ENCODE measurements at places on chromosomes 2 and 18. TPM values are rescaled to one million over a fixed set of nuclear protein-coding genes. Genes with fewer than 3 reads are reported as not detected.

The MTHFD2 gene
- total RNA-seq = 64.9 TPM

The CYB5A gene
- total RNA-seq = 223 TPM

The FABP1 gene
- total RNA-seq = 4.5 TPM

The ITPRIPL1 gene
- total RNA-seq = 6.1 TPM

The FBXO11 gene
- 102 TPM for total RNA-seq

The SIGLEC15 gene
- not detected for total RNA-seq

The PARD3B gene
- 34.4 TPM for total RNA-seq

The AFF3 gene
- total RNA-seq = 7.3 TPM

The MPP4 gene
- not detected for total RNA-seq

The RPRM gene
- 3.1 TPM for total RNA-seq

The PLCL1 gene
- total RNA-seq = 41.1 TPM

The FAM237A gene
- not detected for total RNA-seq

The FASTKD1 gene
- 45.7 TPM for total RNA-seq

The IL37 gene
- total RNA-seq = not detected

The TUBA3D gene
- total RNA-seq = not detected

The CD8B2 gene
- total RNA-seq = not detected

The ABCG8 gene
- total RNA-seq = not detected

DNA sequence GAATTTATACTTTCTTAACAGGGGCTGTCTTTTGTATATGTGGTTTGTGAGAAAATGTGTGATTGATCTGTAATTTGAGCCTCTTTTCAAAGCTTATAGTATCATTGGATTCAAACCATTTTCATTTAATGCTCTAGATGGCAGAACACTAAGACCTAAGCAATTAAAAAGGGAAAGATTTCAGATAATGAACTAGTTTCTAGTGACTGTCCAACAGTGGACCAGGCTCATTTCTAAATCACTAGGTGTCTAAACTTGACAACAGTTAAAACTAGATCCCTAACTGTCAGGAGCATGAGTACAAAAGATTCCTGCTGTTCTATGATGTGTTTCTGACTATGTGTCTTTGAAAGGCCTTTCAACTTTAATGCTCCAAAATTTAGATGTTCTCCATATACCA is 54.6 kb downstream of the ANKRD44 start:
- no peak for DNase-seq

- DNase-seq = no peak
These were observed 807.8 kb upstream of the ACVR2A start for GRCh38 chr2:147037048-147037447.

DNA sequence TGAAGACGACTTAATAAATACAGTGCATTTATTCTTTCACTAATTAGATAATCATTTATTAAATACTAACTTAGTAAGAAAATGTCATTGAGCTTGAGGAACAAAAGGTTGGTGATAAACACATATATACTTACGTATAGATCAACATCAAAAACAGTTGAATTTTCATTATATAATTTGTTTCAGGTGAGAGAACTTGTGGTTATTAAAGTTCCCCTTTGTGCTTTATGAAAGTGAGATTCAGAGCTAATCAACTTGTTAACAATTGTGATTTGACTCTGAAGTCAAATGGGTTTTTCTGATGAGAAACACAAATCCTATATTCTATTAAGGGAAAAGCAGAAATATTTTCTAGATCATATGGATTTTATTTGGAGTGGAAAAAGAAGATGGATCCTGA is 524.0 kb downstream of the SOX11 start:
- no peak for DNase-seq

GRCh38 chr18:43012951-43013350 is 102.5 kb downstream of the RIT2 start:
- no peak for DNase-seq

DNA sequence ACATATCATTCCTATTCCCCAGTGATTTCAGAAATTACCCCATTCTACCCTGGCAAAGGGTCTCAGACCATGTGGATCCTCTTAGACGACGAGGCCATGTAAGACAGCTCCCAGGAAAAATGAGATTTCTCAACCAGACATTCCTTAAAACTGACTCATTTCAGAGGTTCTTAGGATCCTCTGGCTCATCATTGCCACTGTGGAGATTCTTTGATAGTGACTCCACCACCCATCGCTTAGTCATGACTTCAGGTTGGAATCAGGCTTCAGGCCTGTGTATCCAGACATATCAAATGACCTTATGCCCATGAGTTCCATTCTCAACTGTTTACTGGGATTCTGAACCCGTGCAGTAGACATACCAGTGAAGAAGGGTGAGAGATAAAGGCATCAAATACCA is 245.6 kb upstream of the TCF4 start:
- no peak for DNase-seq

DNA sequence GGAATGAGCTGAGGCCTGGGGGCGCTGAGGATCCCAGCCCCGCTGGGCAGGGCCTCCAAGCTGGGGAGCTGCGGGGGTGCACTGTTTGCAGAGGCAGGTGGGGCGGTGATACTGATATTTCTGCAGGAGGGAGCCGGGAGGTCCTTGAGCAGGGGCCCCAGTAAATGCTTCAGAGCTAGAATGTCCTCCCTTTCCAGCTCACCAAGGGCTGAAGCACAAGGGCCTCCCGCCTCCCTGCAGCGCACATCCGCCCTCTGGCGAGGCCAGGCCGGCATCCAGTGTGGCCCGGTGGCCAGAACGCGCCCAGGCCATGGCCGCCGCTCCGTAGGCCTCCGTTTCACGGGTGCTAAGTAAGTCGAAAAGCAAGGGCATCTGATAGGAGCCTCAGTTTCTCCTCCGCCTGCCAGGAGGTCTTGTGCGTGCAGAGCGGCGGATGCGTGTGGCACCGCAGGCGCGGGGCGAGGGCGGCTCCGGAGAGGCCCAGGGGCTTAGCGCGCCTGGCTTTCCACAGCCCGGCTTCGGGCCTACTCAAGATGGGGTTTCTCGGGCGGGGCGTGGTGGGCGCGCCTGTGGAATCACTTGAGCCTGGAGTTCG is 29.5 kb upstream of the CHMP1B start:
- DNase-seq = no peak

- no peak for DNase-seq
These were observed 301.8 kb downstream of the NBAS start for GRCh38 chr2:15259356-15259756.

GRCh38 chr2:201642086-201642578 is 1.2 kb downstream of the TMEM237 start:
- DNase-seq = no peak

- DNase-seq = no peak
These were observed 31.6 kb downstream of the SUCLG1 start for GRCh38 chr2:84427235-84428138.

- DNase-seq = no peak
These were observed 675.5 kb downstream of the LRP1B start for GRCh38 chr2:141455211-141455826.

GRCh38 chr2:147882631-147883030 is 37.8 kb downstream of the ACVR2A start:
- no peak for DNase-seq

DNA sequence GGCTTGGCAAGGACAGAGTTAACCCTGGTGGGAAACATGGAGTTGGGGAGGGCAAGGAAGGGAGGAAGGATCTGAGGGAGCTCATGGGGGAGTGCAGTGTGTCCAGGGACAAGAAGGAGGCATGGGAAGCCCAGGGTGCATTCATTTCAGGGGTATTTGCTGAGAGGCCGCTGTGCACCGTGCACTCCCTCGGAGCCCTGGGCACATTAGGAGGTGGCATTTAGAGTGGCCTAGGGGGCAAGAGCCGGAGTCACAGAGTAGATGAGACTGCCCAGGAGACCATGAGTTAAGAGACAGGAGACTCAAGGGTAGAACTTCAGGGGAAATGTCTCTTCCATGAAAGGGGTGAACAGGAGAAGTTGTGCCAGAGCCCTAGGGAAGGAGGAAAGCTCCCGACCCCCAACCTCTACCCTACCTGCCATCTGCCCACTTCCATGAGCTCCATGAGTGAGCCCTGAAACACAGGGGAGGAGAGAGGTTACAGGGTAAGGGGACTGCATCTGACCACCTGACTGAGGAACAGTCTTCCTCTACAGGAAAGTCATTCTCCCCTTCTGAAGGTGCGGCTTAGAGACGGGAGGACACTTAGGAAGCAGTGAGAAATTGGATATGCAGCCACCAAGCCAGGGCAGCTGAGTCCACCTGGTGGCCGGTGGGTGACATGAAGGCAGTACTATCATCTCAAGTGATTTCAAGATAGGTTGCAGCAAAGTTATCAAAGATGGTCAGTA is 58.5 kb upstream of the COPS8 start:
- DNase-seq = peak; percentile 37

- DNase-seq = no peak
These were observed 151.2 kb downstream of the ANTXR1 start for GRCh38 chr2:69164061-69164778.

- DNase-seq = no peak
These were observed 11.8 kb downstream of the RDH14 start for GRCh38 chr2:18548621-18549020.

DNA sequence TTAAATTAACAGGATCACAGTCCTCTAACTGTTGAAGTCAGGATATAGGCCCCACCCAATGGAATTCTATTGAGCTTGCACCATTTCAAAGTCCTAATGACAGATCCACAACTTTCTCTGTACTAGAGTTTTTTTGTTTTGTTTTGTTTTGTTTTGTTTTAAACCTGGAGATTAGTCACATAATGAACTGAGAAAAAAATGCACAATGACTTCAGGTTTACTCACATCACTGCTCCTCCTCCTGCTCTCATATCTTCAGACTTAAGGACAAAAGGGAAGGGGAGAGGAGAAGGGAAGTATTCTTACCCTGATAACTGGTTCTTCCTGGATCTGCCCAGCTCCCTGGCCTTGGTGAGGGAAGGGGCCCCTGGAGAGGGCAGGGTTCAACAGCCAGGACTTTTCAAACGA is 208.2 kb upstream of the EPHA4 start:
- no peak for DNase-seq

DNA sequence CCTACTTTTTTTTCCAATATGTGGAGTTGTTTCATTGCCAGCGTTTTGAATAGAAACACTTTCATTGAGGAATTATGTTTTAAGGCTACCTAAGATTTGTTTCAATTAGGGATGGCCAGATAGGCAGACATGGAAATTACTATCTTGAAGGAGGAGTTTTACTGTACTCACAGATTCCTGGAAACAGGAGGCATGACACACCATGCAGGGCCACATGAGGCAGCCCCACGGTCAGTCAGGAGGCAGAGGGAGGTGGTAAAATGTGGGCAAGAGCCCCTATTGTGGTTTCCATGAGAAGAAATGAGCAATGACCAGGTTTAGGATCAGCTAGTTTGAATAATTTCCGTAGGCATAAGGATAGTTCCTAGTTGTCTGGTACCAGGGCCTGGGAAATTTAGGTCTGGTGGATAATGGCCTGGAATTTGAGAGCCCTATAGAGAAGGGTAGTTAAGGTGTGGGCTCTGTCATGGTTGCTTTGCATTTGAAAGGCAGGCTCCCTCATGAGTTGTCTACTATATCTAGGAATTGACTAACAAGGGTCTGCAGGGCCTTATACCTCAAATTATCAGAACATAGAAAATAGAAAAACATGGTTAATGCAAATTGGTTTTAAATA is 360.0 kb upstream of the KCNJ3 start:
- DNase-seq = no peak

- DNase-seq = no peak
These were observed 37.0 kb downstream of the IMMT start for GRCh38 chr2:86158286-86158685.

DNA sequence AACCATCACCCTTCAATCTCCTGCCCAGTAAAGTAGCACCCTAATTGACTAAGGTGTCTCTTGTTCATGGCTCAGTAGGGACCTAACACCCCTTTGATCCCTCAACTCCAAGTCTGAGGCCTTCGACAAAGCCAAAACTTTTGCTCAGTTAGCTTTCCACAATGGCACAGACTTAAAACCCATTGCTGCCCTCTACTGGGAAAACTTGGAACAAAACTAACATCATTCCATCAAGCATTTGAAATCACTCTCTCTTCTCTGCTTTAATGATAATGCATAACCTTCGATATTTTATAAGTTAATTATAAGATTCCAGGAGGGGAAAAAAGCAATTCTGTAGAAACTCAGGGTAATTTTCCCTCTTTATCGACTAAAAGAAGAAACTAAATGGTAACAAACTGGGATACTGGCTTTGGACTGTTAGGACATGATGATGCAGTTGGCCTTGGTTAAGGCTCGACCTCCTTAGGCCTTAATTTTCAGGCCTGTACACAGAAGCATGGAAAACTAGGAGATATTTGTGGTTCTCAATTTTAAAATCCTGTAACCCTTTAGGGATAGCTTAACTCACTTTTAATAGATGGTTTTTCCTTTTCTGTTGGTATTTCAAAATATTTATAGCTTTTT is 127.8 kb downstream of the STK39 start:
- DNase-seq = peak; percentile 15

DNA sequence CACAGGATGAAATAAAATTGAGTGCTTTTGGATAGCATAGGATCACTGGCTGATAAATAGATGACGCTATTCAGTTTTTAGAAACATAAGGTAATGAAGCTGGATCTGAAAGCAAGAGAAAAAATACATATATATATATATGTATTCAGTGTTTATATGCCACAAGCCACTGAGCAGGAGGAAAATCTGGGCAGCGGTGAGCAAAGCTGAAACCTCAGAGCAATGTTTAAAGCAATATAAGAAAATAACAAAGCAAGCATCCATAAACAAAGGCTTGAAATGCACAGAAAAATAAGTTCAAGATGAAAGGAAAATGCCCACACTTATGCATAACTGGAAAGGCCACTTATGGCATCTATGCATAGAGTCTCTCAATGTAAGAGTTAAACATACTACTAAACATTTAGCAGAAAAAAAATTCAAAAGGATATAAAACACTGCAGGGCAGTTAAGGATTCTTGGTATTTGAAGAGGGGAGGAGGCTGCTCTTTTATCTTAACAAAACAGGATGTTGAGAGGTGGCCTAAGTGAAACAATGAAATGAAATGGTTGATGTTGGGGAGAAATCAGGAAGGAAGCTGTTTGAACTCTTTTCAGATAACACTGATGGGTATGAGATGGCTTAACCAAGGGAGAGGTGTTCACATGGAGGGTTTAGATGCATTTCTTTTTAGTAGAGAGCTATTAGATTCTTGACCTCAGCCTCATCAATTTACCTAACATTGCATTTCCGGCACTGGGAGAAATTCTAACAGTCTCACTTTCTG is 129.1 kb downstream of the ARHGAP15 start:
- no peak for DNase-seq

DNA sequence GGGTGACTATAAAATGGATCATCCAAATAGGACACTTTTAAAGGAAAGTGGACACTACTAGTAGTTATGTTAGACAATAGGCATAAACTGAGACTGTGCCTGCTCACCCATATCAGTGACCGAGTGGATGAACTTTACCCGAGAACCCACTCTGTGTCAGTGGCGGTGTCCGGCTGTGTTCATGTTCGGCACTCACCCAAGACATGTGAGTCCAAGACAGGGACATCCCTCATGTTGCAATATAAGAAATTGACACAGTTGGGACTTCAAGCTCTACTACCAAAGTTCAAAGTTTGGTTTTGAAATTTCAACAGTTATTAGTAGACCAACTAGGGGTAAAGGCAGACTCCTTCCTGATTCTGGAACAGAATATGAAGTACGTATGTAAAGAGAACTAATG is 326.3 kb upstream of the TNP1 start:
- no peak for DNase-seq

DNA sequence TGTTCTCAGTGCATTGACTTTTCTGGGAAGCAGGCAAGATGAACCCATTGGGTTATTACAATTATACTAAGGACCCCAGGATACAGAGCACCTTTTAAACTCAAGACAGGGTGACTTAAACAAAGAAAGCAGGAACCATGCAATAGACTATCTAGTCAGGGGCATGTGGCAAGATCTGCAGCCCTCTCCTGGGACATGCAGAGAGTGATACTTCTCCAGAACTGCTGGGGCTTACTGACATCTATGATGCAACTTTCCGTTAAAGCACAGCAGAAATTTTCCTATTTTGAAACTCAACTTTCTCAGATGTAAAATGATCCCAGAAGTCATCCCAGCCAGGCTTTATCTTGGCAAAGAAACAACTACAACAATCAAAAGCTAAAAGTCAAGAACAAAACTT is 162.2 kb upstream of the HNMT start:
- no peak for DNase-seq

Measured in progenitor cell of endocrine pancreas (in vitro differentiated cells).